ENCODE measurements at places on chromosomes 2 and 18.

DNA sequence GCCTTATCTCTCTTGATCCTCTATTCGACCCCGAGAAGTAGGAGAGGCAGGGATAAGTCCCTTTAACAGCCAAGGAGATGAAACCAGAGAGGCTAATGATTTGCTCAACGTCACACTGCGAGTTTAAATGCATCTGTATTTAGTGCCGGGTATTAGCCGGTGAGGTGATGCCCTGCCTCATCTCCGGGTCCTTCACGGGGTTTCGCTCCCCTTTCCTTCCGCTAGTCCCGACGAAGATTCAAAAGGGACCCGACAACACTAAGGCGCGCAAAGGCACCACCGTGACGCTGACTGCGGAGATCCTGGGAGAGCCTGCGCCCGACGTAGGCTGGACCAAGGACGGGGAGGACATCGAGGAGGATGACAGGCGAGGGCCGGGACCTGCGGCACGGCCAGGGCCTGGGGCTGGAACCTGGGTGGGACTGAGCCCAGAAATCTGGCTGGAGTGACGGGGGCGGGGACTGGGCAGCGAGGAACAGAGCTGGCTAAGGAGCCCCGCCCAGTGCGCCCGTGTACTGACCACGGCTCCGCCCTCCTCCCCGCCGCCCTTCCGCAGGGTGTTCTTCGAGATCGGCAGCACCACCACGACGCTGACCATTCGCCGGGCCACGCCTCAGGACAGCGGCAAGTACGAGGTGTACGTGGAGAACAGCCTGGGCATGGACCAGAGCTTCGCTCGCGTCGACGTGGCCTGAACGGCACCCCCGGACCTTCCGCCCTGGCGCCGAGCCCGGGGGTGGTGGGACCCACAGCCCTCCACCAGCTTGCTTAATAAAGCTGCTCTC is 1.0 kb upstream of the GMPPA start:
- peak; percentile 29 for DNase-seq

GRCh38 chr2:178123163-178123562 is 10.9 kb downstream of the RBM45 start:
- DNase-seq: no peak

- DNase-seq: peak; percentile 17
Observed at GRCh38 chr2:223601932-223602666, at the start of gene SCG2. SCG2 (minus strand) TSS chr2:223602361; CDS start chr2:223599282, 3,079 bp downstream.

GRCh38 chr18:24039671-24040070 is 25.1 kb downstream of the TTC39C start:
- DNase-seq: no peak
